Erythroblast (primary cell): ENCODE measurements at places on chromosomes 7 and 10.

- peak; percentile 48 for DNase-seq
Measured at GRCh38 chr10:7408291-7409044, 2.4 kb downstream of the SFMBT2 start.

DNA sequence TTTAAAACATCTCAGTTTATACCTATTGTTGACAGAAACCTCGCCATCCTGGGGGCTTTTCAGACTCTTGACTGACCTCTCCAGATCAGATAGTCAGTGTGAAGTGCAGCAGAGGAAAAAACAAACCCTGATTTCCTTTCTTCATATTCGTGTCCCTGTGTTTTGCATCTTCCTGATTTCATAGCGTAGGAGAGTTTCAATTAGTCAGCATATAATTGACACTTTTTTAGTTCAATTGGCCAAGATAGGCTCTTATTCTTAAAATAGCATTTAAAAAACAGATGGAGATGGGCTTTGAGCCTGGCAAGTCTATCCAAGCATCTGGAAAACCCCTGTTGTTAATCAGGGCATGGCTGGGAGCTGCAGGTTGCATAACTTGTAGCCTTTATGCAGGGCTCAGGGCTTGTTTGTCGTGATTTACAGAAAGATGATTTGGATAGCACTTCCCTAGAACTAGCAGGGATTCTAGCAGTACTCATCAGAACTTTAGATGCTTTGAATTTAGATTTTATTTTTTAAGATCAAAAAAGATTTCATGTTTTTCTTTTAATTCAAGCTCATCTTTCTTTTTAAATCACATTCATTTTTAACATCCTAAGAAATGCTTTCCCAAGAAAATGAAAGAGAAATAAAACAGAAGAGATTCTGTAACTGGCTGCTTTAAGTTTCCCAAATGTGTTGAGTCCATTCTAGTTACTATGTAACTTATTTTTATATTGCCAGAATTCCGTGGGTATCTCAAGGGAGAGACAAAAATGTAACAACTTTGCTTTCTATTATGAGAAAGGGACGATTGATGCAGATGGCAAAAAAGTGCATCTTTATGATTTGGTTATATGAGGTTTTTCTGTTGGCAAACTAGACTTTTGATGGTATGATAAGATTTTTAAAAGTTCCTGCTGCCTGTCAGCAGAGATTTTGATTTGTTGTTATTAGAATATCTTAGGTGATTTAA is 270.8 kb upstream of the FZD8 start:
- no peak for DNase-seq

DNA sequence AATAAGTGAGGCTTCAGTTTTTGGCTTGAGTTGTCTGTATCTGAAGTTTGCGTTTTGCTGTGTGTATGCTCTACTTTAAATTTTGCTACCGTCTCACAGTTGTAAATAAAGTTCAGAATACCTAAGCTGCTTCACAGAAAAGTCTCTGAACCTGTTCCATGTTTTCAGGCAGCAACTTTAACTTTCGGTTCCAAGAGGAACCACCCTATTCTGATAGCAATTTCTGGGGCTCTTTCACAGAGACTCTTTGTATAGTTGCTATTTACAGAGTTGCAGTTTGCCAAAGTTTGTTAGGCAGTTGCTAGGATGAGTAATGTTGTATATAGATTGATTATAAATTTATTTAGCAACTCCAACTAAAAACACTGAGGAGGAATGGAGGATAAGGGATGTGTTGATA is 5.7 kb downstream of the FAM221A start:
- no peak for DNase-seq

DNA sequence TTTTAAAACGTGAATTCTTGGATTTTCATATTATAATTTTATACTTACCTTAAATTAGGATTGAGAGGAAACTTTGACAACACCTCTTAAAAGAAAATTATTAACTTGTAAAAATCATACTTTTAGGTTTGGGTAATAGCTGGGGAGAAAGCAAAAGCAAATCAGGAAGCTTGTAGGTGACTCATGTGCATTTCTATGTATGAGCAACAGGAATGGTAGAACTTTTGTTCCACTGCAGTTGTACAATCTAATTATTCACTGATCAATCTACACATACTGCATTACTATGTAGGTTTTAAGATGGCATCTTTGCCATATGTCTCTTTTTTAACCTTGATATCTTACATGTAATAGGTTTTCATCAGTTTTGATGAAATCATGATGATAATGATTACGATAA is 223.2 kb downstream of the PRKG1 start:
- DNase-seq = no peak

DNA sequence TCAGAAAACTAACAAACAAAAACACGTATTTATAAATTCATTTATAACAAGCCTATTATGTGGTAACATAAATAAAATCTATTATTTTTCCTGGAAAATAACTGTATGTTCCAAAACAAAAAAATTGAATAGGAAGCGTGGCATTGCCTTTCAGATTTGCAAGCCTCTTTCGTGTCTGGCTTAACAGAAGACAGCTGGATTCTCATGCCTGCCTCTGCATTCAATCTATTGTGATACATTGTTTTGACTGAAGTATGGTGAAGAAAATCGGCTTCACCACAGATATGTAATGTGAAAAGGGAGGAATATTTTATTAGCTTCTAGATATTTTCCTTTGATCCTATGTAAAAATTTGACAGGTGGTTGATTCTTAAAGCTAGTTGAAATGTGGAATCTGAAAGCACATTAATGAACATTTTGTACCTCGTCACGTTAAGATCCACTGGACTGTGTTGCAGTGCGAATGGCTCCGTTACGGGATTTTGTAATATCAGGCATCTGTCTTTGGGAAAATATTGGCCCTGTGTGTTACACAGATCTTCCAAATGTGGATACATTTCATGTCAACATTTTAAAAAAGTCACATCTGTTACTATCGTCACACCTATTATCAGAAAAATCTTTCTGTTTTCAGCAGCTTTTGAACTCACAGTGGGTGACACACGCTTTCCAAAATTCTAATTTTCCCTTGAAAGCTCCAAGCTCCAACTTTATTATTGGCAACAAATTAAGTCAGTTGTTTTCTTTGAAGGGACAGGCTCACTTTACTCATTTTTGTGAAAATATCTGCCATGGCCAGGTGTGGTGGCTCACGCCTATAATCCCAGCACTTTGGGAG is 26.2 kb downstream of the PALD1 start:
- DNase-seq = no peak

DNA sequence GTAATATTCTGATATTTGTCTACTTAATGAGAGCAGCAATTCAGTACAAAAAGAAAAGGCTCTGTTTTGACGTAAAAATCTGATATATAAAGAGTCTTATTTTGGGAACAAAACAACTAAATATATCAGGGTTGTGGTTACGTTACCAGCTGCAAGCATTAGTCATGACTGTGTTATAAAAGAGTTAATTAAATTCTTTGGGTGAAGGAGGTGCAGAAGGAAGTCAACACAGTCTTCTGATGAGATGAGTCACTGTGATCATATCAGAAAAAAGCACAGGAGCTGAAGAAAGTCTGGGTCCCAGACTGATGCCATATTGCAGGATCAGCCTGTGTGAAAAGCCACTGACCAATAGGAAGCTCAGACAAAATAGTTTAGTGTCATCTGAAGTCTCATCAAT is 234.3 kb upstream of the TEX47 start:
- DNase-seq = no peak

GRCh38 chr7:44067064-44067951 is 1.9 kb upstream of the PGAM2 start:
- DNase-seq = no peak

DNA sequence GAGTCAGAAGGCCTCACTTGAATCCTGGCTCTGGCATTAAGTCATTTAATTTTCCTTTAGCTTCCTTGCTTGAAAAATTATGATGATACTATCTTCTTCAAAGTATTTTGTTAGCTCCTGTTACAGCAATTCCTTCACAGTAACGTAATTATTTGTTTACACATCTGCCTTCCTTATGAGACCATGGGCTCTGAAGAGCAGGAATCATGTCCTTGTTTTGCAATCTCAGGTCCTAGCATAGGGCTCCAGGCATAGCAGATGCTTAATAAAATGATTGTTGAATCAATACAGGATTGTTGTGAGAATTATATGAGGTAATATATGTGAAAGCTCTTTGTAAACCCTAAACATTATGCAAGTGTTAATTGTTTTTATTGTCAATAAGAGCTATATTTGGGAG is 25.5 kb downstream of the KLHDC10 start:
- no peak for DNase-seq

DNA sequence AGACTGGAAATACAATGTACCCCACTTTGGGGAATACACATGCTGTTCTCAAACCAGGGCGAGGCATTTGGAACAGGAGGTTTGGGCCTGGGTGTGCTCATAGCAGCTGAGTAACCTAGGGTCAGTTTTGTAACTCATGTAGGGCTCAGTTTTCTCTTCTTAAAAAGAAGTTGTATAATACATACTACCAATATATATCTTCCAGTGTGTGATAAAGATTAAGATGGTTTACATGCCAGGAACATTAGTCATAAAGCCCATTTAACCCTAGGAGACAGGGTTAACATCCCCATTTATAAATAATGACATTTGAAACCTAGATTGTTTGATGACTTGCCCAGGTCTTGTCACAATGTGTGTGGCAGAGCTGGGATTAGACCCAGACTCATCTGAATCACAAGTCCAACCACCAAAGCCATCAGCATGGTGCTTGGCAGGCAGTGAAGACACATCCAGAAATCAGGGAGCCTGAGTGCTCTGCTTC is 6.0 kb downstream of the AKR1B10 start:
- no peak for DNase-seq

- no peak for DNase-seq
Measured at GRCh38 chr7:128456255-128456725, 612 bp downstream of the HILPDA start.
